ENCODE measurements at places on chromosomes 3 and 15.

DNA sequence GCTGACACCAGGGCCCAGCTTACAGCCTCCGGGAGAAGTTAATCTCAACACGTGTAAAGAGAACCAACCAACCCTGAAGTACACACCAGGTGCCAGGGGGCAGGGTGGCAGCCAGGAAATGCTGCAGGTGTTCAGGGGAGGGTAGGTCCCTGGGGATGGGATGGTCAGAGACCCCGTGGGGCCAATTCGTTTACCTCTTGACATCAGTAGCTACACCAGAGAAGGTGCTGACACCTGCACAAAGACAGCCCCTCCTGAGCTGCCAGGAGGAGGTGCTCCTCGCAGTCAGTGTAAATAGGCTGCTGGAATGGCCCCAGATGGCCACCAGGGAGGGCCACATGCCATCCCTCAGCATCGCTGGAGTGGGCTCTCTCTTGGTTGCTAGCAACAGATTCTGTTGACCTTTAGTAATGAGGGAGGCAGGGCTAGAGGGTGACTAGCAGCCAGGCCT is 52.8 kb downstream of the CORO2B start:
- no peak for DNase-seq

DNA sequence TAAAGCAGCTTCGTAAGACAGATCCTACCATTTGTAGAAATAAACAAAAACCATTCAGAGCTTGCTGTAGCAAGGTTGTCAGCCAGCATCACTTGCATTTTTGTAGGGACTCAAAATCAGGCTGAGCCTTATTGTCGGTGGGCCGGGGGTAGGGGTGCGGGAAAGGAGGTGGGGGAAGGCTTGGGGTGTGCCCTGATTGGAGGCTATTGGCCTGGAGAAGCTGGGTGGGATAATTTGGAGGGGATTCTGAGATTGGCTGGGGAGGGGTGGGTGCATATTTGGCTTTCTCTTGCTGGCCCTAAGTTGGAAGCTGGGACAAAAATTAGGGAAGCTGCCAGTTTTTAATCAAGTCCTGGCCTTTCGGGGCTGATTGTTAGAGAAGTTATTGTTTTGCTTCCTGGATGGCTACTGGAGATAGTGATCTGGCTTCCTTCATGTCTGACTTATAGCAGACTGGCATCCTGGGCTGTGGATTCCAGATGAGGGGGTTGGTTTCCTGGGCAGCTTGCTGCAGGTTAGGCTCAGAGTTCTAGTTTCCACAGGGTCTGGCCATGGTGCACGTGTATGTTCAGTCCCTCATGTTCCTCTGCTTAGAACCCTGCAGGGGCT is 22.8 kb downstream of the STOML1 start:
- DNase-seq: no peak

DNA sequence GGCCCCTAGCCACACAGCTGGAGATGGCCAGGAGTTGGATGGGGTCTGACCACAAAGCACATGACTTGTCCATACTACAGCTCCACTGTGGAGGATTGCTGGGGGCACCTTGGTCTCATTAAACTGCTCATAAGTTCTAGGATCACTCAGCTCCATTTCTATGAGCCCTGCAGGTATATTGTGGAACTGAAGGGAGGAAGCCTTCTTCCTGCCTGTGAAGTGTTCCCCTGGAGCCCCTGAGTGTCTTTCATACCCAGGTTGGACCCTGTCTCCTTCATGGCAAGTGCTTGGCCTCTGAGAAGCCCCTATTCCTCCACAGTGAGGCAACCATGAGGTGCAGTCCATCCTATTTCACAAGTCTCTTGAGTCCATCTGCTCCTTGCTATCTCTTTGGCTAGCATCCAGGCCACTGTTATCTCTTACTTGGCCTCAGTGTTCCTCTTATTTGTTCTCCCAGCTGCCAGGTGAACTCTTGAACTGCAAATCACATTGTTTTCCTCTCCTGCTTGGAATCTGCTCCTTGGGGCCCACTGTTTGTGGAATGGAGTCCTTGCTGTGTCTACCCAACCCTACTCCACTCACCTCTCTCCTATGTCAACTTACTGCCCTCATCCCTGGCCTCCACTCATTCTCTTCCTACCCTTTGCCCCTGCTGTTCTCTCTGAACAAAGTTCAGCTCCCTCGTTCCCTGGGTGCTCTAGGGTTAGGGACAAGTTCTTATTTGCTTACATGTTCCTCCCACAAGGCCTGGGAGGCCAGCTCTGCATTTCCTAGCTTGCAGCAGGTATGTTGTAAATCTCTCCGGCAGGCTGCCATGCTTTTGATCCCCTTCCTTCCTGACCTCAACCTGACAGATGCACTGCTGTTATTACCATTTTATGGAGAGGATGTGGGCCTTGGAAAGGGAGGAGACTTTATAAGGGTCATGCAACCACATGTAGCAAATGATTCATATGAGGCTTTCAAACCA is 1.2 kb downstream of the ACOX2 start:
- no peak for DNase-seq

DNA sequence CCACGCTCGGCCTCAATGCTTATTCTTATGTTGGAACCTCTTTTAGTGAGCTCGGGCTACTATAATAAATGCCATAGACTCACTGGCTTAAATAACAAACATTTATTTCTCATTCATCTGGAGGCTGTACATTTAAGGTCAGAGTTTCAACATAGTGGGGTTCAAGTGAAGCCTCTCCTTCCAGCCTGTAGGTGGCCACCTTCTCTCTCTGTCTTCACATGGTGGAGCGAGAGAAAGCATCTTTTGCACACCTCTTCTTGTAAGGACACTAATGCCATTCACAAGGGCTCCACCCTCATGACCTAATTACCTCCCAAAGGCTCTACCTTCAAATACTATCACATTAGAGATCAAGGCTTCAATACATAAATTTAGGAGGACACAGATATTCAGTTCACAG is 520.3 kb upstream of the EPHA6 start:
- DNase-seq: no peak

- no peak for DNase-seq
These were observed 585.9 kb downstream of the OTOL1 start for GRCh38 chr3:162082516-162082915.

DNA sequence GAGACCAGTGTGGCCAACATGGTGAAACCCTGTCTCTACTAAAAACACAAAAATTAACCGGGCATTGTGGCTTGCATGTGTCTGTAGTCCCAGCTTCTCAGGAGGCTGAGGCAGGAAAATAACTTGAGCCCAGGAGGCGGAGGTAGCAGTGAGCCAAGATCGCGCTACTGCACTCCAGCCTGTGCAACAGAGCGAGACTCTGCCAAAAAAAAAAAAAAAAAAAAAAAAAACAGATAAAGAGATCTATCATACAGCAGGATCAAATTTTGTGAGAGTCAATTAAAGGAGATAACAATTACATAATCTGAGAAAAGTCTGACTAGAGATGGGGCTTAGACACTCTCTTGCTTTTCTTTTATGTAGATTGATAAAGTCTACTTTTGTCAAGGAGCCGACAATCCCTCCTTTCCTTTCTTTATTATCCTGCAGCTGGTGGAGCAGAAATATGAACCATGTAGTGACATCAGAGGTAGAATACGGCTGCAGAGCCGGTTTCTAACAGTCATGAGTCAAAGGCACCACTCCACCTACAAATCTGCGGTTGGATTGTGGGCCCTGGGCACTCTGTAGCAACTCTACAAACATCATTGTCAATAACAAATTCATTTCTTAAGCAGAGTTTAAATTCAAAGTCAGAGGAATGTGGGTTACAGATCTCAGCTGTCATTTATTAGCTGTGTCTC is 9.0 kb downstream of the C2CD4A start:
- DNase-seq: no peak

Measured in stimulated activated CD4-positive, alpha-beta T cell treated with anti-CD3 and anti-CD28 coated beads, TNF-alpha, amount 100 ng/mL, for 24 hours (primary cell).